ENCODE measurements at places on chromosomes 13 and 19.

GRCh38 chr19:28823338-28823961, 389.5 kb downstream of the UQCRFS1 start:
- DNase-seq, result no peak

DNA sequence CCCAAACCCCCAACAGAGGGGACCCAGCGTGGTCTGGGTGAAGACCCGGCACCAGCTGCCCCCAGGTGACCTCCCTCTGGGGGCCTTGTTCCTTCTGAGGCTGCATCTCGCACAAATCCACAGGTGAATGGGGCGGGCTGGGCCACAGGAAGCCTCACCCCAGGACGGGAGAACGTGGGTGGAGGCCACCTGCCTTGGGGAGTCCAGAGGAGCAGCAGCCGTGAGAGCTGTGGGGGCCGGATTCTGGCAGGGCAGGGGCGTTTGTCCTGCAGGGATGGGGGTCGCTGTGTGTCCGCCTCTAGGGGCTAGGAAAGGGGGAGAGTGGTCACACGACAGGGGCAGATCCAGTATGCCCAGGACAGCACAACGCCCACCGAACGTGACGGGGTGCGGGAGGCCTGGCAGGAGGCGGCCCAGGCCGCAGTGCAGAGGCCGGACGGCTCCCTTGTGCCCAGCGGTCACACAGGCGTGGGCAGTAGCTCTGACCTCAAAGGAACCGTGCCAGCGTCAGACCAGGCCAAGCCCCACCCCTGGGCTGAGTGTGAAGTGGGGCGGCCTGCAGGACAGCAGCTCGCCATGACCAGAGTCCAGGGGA, 6.7 kb downstream of the POLR2E start:
- DNase-seq, result no peak

DNA sequence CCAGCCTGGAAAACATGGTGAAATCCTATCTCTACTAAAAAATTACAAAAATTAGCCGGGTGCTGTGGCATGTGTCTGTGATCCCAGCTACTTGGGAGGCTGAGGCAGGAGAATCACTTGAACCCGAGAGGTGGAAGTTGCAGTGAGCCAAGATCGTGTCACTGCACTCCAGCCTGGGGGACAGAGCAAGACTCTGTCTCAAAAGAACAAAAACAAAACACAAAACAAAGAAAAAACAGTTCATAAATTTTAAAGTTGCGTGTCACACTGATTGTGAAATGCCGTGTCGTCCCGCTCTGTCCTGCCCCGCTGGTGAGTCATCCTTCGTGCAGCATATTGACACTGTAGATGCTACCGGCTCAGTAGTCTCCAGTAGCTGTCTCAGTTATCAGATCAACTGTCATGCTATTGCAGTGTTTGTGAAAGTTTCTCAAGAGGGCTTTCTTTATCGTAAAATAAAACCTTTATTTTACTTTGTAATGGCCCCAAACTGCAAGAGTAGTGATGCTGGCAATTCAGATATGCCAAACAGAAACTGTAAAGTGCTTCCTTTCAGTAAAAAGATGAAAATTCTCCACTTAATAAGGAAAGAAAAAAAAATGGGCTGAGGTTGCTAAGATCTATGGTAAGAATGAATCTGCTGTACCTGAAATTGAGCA, 36.4 kb upstream of the IGFL1 start:
- DNase-seq, result no peak

GRCh38 chr13:29524176-29524575, 71.3 kb downstream of the SLC7A1 start:
- no peak for DNase-seq

DNA sequence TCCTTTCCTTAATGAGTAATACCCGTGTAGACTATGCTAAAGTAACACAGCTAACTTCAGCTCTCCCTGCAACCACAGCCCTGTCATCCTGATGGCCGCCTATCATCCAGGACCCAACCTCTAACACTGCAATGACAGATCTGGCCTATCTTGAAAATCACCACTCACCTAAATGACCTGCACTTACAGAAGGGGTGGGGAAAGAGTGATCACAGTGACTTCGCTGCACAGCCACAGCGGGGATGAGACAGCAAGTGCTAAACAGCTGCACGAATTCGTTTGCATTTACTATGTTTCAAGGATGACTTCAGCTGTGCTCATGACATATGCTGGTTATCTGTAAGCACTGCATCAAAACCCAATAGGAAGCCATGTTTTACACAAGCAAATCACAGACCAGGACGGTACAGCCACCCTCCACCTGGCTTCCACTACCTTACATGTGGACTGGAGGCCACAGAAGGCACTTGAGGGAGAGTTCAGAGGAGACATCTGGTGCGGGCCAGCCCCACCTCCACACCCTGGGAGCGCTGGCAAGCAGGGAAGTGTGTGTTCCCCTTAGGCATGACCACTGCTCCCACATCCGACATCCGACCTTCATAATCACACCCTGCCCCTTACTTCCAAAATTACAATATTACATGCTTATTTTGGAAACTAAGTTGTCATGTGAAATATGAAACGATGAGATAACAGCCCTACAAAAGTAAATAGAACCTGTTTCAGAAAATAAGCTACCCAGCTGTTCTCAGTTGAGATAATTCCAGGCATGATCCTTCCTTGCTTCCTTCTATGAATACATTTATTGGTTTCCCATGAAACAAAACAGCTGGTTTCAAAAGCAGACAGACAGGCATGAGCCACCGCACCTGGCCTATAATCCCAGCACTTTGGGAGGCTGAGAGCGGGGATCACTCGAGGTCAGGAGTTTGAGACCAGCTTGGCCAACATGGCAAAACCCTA, 95.7 kb downstream of the STK24 start:
- DNase-seq, result no peak

GRCh38 chr13:95536632-95537241, 15.8 kb upstream of the CLDN10 start:
- peak; percentile 26 for DNase-seq

DNA sequence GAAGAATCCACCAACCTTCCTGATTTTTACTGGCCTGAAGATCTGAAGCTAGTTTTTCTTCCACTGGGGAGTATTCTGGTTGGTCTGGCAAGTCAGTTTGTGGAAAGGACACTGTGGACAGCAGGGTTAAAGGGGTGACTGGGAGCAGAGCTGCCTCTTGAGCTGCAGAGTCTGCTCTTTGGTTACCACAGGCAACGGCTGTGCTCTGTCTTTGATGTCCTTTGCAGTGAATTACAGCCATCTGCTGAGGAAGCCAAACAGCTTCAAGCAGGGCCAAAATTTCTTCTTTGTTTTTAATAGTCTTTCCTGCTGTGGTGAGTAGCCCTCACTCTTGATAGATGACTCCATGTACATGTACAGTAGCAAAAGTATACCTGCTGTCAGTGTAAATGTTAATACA, 75.7 kb downstream of the ZNF100 start:
- DNase-seq, result no peak

- DNase-seq, result no peak
Observed at GRCh38 chr13:51155776-51156515, 44.9 kb upstream of the C13orf42 start.

- peak; percentile 28 for DNase-seq
Observed at GRCh38 chr19:47305309-47305751, 4.3 kb upstream of the C5AR1 start.

DNA sequence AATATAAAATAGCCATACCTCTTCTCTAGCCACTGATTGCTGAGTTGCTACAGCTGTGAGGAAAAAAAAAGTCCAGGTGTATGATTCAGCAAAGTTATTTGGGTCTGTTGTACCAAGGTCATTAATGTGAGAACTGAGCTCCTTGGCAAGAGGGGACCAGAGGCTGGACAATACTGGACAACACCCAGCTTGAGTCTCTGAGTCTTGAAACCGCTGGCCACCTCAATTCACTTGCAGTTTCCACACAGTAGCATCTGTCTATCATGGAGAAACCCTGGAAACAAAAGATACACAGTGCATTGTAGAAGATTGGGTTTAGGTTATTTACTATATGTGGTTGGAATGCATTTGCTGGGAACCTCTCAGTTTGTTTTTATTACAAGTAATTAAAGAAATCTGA, 60.4 kb downstream of the WDFY2 start:
- no peak for DNase-seq

- no peak for DNase-seq
Observed at GRCh38 chr19:42090672-42091071, 14.7 kb downstream of the ZNF574 start.

DNA sequence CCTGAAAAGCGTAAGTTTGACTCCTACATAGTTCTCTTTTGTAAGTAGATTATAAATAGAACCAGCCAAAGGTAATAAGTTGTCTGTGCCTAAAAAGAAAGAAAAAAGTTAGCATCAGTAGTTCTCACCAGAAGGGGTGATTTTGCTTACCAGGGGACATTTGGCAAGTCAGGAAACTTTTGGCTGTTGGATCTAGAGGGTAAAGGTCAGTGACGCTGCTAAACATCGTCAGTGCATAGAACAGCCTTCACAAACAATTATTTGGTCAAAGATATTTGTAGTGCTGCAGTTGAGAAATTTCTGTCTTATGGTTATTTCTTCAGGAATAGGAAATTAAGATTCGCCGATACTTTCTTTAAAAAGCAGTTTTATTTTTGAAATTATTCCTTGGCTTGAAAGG, 2.0 kb downstream of the USPL1 start:
- DNase-seq, result no peak

DNA sequence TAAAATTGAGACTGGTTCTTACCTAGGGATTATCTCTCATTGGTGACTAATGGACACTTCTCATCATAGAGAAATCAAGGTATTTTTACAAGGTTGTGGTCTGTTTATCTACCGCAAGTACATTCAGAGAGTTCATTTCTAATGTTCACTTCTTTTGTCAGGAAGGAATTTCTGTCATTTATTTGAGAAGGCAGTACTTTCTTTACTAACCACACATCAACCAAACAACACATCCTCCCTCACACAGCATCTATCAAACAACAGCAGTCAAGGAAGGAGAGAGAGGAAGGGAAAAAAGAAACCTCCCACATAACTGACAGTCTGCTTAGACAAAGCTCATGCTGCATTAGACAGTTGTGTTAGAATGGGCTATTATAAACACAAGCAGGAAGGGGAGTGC, 182.3 kb upstream of the KLF12 start:
- no peak for DNase-seq

DNA sequence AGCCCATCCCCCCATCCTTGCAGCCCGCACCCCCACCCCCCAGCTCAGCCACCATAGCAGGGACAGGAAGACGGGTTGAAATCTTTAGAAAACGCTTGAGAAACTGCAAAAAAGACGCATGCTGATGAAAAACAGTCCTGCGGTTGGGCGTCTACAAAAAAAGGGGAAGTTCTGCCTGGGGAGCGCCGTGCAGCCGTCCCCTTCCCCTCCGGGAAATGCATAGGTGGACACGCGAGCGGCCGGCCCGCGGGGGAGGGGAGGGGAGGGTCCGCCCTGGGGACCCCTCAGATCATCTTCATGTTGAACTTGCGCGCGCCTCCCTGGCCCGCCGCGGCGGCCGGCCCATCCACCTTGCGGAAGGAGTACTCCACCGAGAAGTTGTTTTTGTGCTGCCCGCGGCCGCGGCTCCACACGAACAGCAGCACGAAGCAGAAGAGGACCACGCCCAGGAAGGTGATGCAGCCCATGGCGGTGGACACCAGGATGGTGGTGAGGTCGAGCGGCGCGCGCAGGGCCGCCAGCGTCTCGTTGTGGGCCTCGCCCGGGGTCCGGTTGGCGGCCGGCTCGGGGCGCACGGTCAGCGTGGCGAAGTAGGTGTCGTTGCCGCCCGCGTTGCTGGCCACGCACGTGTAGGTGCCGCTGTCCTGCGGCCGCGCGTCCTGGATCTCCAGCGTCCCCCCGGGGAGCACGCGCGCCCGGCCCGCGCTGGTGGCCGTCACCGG, 7.9 kb upstream of the PEAK3 start:
- DNase-seq, result peak; percentile 28

GRCh38 chr19:38975214-38975860, at the start of gene FBXO17:
FBXO17 (minus strand) TSS chr19:38975742; CDS start chr19:38950319, 25,423 bp downstream.
- peak; percentile 20 for DNase-seq

GRCh38 chr13:48819899-48820298, 155.8 kb upstream of the FNDC3A start:
- DNase-seq, result no peak

DNA sequence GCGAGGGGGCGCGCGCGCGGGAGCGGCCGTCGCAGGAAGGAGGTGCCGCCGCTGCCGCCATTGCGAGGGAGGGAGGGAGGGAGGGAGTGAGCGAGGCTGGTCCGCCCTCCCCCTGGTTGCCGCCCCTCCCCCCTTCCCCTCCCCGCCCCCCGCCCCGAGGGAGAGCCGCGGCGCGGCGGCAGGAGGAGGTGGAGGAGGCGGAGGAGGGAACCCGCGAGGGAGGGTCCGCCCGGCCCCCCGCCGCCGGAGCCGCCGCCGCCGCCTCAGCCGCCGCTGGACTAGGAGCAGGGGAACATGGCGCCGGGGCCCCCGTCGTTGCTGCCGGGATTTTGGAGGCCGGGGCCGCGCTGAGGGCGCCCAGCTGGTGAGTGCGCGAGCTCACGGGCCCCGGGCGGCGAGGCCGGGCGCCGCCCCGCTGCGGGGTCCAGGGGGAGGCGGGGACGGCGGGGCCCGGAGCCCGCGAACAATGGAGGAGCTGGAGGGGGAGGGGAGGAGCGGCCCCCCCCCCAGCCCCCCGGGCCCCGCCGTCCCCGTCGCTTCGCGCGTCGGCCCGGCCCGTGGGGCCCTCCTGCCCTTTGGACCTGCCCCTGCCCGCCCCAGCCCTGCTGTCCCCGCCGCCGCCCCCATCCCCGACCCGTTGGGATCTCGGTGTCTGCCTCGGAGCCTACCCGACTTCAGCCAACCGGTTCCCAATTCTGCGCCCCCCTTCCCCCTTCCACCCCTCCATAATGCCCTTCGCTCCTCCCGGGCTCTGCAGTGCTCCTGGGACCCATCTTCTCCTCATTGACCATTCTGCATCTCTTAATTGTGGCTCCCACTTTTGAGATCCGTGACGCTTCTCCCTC, at the start of gene ARHGAP35:
ARHGAP35 (plus strand) TSS at position 152 of the 845 bp plus-strand sequence. CDS start 57,679 bp downstream, outside the sequence.
- DNase-seq, result no peak

GRCh38 chr19:38463365-38463764, 29.9 kb downstream of the RYR1 start:
- DNase-seq, result no peak

DNA sequence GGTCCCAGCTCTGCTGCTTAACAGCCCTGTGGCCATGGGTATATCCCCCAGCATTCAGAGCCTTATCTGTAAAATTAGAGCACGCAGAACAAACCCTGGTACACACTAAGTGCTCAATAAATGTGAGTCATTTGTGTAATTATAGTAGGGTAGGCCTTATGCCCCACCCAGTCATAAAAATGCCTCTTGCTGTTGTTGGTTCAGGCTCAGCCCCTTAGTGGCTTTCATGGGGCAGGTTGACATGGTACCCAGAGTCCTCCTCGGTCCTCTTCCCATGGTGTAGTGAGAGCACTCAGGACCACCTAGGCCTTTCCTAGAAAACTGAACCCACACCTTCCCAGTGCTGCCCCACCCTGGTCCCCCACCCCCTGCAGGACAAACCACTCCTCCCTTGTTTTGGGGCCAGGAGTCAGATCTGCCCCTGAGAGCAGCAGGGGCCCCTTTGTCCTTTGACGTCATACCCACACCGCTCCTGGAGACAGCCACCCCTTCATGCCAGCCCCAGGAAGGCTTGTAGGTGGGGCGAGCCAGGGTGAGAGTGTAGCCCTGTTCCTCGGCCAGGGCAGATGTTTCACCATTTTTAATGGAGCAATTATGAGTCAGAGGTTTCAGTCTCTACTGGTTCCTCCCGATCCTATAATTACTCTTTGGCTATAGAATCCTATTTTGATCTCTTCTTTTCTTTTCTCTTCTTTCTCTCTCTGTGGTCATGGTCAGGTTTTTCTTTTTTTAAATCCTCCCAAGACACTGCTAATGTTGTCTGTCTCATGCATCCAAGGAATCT, 36.8 kb downstream of the ACTN4 start:
- DNase-seq, result no peak

GRCh38 chr19:13269348-13269747, 119.1 kb downstream of the IER2 start:
- no peak for DNase-seq

All from midbrain (tissue), 1 donor.